ENCODE measurements at places on chromosomes 16 and 17. TPM values are rescaled to one million over a fixed set of nuclear protein-coding genes. Genes with fewer than 3 reads are reported as not detected.

DNA sequence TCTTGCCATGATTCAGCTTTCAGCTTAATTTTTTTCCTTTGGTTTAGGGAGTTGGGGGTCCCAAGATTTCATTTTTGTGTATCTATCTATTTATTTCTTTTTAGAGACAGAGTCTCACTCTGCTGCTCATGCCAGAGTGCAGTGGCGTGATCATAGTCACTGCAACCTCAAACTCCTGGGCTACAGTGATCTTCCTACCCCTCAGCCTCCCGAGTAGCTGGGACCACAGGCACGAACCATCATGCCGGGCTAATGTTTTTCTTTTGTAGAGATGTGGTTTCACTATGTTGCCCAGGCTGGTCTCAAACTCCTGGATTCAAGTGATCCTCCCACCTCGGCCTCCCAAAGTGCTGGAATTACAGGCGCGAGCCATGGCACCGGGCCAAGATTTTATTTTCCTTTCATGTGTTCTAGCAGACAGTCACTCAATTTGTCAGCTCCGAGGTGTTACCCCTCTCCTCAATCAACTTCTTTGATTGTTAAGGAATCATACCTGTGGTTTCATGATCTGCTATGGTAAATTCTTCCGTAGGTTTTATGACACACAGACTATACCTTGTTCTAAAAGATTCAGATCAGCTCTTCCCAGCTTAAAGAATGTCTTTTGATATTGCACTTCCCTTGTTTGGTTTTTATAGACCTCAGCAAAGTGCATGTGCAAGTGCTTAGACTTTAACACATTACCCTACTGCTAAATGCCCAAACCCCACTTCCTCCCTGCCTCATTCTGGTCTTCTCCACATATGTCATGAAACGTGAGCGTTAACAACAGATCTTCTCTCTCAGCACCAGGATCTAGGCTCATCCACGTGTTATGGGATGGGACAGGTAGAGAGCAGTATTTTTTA, 13.0 kb downstream of the UNC45B start:
- DNase-seq = no peak

DNA sequence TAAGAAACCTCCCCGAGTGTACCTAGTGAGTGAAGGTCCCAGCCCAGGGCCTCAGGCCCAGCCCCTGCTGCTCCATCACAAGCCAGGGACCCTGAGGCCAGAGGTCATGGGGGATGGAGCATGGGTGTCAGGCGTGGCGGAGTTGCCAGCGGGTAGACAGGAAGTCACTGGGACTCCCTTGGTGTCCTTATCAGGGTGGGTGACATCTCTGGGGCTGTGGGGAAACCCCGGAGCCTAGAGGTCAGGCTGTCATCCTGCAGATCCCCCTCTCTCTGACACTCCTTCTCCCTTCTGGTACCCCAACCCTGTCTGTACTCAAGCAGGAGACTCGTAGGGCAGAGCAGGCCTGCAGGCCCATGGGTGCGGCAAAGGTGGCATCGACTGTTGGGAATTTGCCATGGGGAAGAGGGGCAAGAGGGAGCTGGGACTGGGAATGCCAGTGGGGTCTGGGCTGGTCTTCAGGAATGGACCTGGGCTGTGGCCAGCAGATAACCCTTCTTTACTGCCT, 10.8 kb upstream of the ADGRG1 start:
- DNase-seq = no peak

- DNase-seq = no peak
Observed at GRCh38 chr16:83113317-83113716, 486.5 kb downstream of the CDH13 start.

DNA sequence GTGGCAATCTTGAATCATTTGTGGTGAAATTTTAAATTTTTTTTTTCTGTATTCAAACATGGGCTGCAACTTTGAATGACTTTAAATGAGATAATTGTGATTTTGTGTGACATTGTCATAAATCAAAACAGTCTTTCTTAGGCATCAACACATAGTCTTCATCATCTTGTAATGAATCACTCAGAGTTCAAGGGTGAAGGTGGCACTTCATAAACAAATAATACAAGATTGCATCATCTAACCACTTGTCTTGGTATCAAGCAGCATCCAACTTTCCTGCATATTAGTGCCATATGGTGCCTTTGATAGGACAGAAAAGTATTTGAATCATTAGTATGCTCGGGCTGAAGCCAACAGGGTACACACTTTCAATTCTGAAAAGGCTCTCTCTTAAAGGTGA, 392.4 kb upstream of the GOT2 start:
- DNase-seq = no peak

GRCh38 chr17:68800751-68801150, 154.4 kb downstream of the ABCA8 start:
- no peak for DNase-seq

GRCh38 chr17:6989779-6990178, 6.1 kb upstream of the ALOX12 start:
- DNase-seq = no peak

Gene NPIPA2
- 4.8 TPM for polyA plus RNA-seq

Data from right renal pelvis (tissue), 4 donors.